ENCODE measurements at places on chromosomes 4 and X. TPM values are rescaled to one million over a fixed set of nuclear protein-coding genes. Genes with fewer than 3 reads are reported as not detected.

KCTD8 gene
- total RNA-seq, result 3.1 TPM

USP9X gene
- total RNA-seq, result 85.5 TPM

ANXA10 gene
- not detected for total RNA-seq

GRCh38 chrX:19625612-19626011, 110.3 kb upstream of the MAP3K15 start:
- DNase-seq, result no peak

GPC4 gene
- total RNA-seq, result 17.1 TPM

CBLL2 gene
- total RNA-seq, result 3.9 TPM

All from umbilical cord (tissue), 2 donors.